ENCODE measurements at places on chromosomes 11 and 22.

GRCh38 chr11:83976086-83976485 lies 689.9 kb upstream of the CCDC90B start:
- DNase-seq: no peak

DNA sequence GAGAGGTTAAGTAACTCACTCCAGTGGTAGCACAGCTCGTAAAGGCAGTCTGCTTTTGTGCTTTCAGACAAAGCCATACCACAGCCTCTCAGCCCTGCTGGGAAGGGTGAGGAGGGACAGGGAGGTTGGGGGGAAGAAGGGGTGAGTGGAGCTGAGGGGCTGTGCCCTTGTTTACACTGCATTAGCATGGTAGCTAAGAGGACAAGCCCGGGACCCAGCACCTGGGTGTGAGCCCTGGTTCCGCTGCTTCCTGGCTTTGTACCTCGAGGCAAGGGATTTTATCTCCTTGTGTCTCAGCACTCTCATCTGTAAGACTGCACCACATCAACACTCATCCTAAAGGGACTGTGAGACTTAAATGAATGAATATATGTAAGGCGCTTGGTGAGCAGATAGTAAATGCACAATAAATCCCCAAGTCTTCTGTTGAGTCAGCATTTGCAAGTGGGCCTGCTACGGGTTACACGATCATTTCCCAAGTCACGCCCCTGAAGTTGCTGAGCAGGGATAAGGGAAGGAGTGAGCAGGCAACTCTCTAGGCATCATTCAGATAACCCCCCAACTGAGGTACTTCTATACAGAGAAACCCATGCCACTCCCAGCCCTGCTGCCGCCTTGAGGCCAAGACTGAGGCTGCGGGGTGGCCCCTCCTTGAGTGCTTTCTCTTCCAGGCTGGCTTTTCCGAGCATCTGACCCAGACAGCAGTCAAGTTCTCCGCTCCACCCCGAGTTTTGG lies 7.5 kb downstream of the RASD2 start:
- no peak for DNase-seq

DNA sequence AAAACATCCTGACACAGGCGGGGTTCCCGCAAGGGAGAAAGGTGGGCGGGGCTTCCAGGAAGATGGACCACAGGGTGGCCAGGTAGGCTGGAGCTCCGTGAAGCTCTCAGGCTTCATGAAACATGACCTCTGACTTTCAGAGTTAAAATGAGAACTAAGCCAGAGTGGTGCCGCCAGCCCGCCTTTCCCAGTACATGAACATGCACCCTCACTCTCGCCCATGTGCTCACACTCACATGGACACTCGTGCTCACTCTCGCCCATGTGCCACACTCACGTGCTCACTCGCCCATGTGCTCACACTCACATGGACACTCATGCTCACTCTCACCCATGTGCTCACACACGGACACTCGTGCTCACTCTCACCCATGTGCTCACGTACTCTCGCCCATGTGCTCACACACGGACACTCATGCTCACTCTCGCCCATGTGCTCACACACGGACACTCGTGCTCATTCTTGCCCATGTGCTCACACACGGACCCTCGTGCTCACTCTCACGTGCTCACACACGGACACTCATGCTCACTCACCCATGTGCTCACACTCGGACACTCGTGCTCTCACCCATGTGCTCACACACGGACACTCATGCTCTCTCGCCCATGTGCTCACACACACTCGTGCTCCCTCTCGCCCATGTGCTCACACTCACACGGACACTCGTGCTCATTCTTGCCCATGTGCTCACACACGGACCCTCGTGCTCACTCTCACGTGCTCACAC lies 10.0 kb downstream of the RNH1 start:
- no peak for DNase-seq

DNA sequence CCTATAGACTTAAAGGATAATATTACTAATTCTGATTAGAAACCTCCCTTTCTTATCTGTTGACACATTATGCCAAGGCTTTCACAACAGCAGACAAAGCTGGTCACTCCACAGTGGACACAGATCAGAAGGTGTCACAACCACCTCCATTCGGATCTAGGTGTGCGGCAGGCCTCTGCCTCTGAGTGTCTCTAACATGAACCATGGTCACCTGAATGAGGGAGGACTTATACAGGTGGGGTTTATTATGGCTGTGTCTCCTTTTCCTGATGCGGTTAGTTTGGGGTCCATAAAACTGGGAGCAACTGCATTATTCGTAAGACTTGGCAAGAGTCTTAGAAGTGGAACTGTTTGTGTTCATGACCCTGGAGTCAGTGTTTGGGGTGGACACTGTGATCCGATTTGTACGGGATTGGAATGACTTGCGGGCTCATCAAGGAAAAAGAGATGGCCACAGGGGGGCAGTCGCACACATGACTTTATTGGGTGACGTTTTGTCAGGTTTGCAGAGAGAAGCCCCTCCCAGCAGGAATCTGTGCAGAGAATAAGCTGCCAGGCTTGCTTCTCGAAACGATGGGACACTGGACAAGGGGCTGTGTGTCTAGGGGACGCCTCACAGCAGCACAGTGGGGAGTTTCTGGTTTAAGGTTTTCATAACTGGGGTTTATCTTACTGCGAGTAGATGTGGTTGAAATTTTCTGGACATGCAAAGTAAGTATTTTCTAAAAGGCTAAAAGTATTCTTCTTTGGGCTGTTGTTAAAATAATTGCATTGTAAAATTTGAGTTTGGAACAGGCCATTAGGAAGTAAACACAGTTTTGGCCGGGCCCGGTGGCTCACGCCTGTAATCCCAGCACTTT lies 90.6 kb downstream of the GAB4 start:
- no peak for DNase-seq

DNA sequence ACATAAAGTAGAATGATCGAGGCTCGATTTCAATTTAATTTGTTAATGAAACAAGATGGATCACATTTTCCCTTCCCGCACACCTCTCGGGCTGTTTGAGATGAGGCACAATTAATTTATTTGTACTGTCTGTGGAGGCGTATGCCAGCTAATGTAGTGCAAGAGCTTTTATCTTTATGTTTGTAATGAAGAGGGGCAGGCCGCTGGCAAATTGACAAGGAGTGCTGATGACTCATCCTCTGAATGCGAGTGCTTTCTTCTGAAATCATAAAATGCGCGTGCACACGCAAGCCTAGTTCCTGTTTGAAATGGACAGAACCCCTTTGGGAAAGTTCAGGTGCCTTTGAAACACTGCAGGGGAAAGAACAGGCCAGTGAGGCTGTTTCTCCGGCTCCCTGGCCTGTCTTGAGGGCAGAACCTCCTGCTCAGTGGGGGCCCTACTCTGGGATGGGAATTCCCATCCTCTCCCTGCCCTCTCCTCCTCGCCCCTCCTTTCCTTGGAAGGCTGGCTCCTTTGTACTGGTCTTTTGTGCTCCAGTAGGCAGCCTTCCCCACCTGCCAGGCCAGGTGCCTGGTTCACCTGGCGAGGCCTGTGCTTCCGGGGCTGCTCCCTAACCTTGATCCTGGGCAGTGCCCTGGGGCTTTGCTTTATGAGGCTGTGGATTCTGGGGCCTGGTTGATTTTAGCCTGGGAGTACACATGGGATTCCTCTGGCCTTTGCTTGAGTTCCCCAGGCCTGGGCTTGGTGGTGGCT lies 50.3 kb downstream of the TEAD1 start:
- no peak for DNase-seq

GRCh38 chr22:48207919-48208535 lies 1445.6 kb downstream of the TBC1D22A start:
- DNase-seq: no peak

DNA sequence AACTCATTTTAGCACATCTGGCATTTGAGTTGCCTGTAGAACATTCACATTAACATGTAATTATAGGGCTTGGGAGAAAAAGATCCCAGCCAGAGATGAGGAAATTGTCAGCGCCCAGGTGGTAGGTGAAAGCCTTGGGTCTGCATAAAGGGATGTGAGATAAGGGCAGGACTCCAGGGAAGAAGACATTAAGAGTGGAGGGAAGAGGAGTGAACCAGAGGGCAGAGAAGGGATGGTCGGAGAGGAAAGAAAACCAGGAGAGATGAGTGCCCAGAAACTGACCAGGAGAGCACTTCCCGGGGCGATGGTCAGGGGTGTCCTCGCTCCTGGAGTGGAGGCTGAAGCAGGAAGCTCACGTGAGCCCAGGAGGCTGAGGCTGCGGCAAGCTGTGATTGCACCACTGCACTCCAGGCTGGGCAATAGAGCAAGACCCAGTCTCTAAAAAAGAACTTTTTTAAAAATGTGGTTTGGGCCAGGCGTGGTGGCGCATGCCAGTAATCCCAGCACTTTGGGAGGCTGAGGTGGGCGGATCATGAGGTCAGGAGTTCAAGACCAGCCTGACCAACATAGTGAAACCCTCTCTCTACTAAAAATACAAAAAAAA lies 20.3 kb upstream of the DGKZ start:
- DNase-seq: no peak

DNA sequence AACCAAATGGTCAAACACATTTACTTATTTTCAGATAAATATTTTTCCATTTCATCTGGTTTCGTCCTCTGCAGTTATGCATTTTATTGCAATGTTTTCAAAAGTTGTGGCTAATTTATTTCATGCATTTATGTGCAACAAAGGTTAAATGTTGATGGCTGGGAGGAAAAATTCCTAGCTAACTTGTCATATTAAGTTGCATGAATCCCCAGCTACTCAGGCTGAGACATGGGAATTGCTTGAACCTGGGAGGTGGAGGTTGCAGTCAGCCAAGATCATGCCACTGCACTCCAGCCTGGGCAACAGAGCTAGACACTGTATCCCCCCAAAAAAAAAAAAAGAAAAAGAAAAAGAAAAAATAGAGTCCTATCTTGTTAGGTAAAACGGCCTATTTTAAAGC lies 1862.4 kb upstream of the RAG2 start:
- DNase-seq: no peak

GRCh38 chr11:4087551-4087950 lies 7.0 kb upstream of the RRM1 start:
- no peak for DNase-seq

- no peak for DNase-seq
Observed at GRCh38 chr11:113397212-113397611, 9.6 kb downstream of the ANKK1 start.

GRCh38 chr22:32569956-32570355 lies 95.3 kb downstream of the FBXO7 start:
- DNase-seq: no peak

DNA sequence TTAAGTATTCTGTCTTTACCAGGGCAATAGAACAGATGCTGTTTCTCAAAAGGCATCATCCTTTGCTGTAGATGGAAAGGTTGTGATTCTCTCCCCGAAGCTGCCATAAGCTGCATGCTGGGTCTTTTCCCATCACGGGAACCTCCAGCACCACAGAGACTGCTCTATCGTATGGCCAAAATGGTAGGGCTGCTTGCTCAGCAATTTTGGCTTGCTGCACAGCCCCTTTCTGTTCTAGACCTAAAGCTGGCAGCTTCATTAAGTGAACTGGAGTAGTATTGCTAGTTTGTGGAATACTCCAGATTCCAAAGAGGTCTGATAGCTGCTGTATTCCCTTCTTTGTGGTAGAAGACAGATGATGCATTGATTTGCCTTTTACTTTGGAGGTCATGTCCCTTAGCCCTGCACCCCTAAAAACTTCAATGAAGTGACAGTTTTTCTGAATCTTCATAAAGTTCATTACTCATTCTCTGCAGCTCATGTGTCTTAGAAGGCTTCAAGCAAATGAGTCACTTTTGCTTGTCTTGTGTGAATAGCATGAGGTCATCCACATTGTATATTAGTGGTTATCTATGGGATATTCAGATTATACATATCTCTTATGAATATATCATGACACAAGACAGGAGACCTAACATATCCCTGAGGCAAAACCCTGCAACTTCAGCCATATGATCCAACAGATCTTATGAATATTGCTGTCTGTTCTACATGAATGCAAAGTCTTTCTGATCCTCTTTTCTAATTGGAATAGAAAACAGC lies 245.3 kb downstream of the FAM76B start:
- DNase-seq: no peak

GRCh38 chr11:119615882-119616196 lies 113.2 kb downstream of the NECTIN1 start:
- no peak for DNase-seq

- no peak for DNase-seq
Observed at GRCh38 chr11:117199916-117200812, 994 bp downstream of the TAGLN start.

DNA sequence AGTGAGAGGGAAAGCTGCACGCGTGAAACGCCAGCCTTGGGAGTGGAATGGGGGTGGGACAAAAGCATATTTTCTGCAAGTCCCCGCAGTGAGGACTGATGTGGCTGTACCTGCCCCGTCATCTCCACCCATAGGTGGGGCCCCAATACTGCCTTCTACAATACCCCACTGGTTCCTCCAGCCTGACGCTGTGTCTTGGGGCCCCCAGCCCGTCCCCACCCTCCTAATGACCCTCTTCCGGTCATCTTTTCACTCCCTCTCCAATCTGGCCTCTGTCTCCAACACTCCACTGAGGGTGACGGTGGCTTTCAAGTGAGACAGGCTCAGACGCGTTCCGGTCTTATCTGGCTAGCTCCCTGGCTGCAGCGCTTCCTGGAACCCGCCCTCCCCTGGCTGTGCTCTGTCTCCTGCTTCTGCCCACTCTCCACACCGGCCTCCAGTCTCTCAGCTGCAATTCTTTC lies 104.2 kb downstream of the MICAL3 start:
- no peak for DNase-seq

GRCh38 chr11:17588166-17588565 lies 41.1 kb downstream of the OTOG start:
- DNase-seq: no peak

- DNase-seq: no peak
Observed at GRCh38 chr11:111918390-111919256, at the start of gene C11orf52. Gene C11orf52 (plus strand): TSS chr11:111918913. CDS start chr11:111918973, 60 bp downstream.

DNA sequence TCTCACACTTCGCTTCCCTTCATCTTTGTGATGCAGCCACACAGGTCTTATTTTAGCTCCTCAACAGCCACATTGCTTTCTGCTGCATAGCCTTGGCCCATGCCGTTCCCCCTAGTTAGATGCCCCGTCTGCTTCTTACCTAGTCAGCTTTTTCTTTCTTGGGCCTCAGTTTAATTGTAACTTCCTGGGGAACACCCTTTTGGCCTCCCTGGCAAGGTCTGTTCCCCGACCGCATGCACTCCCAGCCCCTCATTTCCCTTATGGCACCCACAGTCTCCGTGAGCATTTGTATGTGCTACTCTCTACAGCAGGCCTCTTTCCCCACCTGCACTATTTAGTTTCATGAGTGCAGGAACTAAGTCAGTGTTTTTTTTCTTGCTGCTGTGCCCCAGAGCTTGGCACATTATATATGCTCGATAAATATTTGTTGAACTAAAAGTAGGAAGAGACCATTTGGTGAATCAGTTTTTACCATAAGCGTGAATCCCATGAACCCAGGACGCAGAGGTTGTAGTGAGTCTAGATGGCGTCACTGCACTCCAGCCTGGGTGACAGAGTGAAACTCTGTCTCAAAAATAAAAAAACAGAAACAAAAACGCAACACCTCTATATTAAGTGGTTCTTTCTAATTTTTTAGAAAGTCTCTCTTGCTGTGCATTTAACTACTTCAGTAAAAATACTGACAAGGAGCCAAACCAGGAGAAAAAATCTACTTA lies 38.5 kb downstream of the TNRC6B start:
- no peak for DNase-seq
